ENCODE measurements at places on chromosomes 7 and 10.
A peak's percentile ranks its signal among the peaks of the same experiment; 100 is the strongest.

DNA sequence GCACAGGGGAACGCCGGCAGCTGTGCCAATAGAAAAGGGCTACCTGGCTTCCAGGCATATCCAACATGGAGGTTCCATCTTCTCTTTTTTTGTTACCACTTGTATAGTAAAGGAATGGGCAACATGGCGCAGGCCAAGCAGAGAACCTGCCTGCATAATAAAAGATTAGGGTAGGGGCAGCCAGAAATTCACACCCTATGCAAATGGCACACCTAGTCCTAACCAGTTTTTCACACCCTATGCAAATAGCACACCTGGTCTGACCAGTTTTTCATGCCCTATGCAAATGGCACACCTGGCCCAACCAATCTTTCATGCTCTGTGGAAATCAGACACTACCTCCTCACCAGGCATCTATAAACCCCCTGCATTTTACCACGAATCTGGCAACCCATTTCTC, 369.5 kb downstream of the IPMK start:
- DNase-seq: no peak

DNA sequence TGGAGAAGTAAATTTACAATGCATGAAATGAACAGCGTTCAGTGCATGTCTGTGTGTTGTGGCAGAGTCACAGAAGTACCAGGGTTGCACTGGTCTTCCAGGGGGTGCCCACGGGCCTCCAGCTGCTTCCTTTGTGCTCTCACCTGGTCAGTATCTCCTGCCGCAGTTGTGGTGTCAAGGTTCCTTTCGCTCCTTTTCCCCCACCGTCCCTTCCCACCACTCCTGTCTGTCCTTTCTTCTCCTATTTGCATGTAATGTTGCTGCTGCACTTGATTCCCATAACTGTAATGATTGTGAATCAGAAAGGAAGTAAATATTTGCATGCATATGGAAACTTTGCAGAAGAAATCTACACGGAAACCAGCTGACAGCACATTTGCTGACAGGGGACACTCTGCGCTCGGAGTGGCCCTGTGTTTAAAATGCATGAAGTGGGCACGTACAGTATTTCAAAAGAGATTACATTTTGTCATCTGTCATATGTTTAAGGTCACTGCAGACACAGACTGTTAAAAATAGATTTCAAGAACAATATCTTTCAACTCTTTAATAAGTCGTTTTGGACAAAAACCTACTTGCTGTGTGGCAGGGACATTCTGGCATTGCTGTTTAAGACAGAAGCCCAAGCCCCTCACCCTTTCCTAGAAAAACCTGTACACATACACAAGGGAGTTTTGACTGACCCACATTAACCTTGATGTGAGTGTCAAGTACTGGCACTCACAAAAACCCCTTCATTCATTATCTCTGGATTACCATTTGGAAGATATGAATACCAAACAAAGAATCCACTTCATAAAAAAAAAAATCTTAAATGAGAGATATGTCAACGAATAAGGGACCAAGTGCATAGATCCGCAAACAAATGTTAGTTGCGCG, 336.7 kb upstream of the KLF6 start:
- DNase-seq: no peak

DNA sequence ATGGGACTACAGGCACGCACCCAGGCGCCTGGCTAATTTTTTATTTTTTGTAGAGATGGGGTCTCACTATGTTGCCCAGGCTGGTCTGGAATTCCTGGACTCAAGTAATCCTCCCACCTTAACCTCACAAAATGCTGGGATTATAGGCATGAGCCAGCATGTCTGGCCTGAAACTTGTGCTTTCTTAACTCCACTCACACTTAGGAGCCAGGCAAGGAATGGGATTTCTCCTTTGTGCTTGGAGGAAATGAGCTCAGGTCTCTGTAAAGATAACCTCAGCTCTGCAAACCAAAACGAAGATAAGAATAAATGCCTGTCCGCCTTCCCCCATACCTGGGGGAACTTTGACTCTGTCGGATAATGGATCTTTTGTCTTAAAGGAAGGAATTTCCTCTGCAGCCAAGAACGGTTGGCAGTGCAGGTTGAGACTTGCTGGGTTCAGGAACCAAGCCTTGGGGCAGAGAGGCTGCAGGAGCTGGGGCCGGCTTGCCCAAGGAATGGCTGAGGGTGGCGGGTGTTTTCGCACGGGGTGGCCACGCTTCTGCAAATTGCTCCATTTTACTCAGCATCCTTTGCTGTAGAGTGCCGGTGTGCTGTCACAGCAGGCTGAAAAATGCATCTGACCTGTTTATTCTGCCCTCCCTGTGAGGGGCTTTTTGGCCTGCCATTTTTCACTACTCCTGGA, 174.2 kb downstream of the KIAA1217 start:
- DNase-seq: no peak

- DNase-seq: no peak
Observed at GRCh38 chr10:74900297-74900696, 73.9 kb downstream of the KAT6B start.

- DNase-seq: no peak
Observed at GRCh38 chr7:45601816-45602540, 27.8 kb downstream of the ADCY1 start.

GRCh38 chr7:40566879-40567278, 432.1 kb downstream of the SUGCT start:
- DNase-seq: no peak

GRCh38 chr7:151754142-151754590, 122.7 kb downstream of the PRKAG2 start:
- DNase-seq: peak; percentile 97

GRCh38 chr7:81779706-81780105, 9.9 kb upstream of the HGF start:
- no peak for DNase-seq

GRCh38 chr7:111758332-111758731, 196.0 kb upstream of the IMMP2L start:
- no peak for DNase-seq

All from adipocyte (in vitro differentiated cells).